ENCODE measurements at places on chromosomes 6 and 20.

DNA sequence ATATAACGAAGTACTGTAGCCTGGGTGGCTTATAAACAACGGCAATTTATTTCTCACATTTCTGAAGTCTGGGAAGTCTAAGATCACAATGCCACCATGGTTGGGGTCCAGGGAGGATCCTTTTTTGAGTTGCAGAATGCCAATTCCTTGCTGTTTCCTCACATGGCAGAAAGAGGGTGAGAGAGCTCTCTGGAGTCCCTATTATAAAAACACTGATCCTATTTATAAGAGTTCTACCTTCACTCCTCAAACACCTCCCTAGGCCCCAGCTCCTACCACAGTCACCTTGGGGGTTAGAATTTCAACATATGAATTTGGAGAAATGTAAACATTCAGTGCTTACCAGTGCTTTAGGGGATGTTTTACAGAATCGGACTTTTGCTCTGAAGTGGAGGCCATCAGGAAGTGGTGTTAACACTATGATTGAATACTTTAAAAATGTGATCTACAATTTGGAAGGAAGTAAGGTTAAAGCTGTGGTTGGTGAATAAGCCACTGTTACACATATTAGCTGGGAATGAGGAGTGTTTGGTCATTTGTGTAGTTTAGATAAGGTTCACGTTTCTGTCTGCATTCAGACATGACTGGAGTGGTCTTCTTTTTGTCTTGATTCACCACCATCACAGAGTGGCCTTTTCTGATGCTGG, 79.9 kb upstream of the SPTLC3 start:
- DNase-seq: peak; percentile 44

DNA sequence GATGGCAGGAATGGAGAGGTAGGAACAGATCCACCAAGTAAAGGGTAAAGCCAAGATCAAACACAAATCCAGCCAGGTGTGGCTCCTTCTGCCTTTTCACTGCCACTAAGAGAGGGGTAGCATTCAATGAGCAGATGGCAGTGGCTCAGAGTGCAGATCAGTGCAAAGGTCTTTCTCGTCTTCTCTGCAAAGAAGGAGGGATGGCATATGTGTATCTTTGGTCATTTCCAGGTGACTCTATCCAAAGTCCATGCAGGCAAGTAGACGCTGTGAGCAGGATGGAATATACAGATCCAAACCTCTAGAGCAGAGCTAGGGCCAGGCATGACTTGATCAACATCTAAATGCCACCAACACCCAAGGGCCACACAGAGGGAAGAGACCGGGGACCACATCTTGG, 6.9 kb downstream of the BANF2 start:
- no peak for DNase-seq

GRCh38 chr6:10410207-10411050, 4.4 kb downstream of the TFAP2A start:
- DNase-seq: no peak

- DNase-seq: peak; percentile 57
Observed at GRCh38 chr20:21099751-21100577, 6.2 kb downstream of the LINC00237 start.

DNA sequence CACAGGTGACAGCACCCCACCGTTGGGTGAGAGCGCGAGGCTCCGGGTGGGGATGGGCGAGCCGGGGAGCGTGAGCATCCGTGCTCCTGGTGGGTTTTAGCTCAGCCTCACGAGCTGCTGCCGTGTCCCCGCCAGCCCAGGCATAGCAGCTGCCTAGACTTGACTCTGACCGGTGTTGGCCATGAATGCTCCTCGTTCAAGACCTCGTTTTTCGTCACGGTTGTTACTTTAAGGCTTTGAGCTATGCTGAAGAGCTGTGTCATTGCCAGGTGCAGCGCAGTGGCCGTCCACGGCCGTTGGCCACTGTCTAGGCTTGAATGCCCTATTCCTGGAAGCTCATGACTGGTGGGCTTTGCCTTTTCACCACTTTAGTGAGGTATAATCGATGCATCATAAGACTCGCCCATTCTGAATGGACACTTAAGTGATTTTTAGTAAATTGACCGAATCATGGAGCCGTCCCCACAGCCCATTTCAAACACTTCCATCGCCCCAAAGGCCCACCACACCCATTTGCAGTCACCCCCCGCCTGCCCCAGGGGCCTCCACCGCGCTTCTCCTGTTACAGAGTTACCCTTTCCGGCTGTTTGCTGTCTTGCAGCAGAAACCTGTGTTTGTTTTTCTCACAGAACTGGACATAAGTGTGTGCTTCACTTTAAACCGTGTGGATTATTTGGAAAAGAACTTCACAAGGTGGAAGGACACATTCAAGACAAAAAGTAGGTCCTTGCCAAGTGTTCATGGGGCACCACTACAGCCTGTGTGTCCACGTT, 21.4 kb upstream of the ADRM1 start:
- no peak for DNase-seq

GRCh38 chr20:43408848-43409576, 48.7 kb upstream of the SRSF6 start:
- DNase-seq: peak; percentile 51

- no peak for DNase-seq
Observed at GRCh38 chr6:145315982-145316600, 419.2 kb downstream of the EPM2A start.
